ENCODE measurements at places on chromosomes 12 and 14.

- no peak for DNase-seq
These were observed 16.8 kb downstream of the PELI2 start for GRCh38 chr14:56135001-56135400.

- no peak for DNase-seq
These were observed 89.8 kb downstream of the GRIP1 start for GRCh38 chr12:66589095-66589494.

GRCh38 chr14:51680031-51680430 lies 28.3 kb downstream of the FRMD6 start:
- DNase-seq, result no peak

DNA sequence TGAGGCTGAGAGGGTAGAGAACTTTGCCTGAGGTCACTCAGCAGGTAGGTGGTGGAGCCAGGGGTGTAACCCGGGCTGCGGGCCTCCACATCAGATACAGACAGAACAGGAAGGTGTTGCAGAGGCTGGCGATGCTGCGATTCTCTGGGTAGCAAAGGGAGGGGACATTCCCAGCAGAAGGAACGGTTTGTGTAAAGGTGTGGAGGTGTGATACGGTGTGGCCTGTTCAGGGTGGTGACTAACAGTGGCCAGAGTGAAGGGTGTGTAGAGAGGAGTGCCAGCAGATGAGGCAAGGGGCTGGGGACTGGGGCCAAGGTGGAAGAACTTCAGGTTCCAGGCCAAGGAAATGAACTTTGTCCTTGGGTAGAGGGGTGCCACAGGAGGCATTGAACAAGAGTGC lies 18.2 kb upstream of the FAIM2 start:
- no peak for DNase-seq

- DNase-seq, result no peak
These were observed 26.3 kb downstream of the ITGA7 start for GRCh38 chr12:55681142-55682077.

GRCh38 chr12:31880340-31880739 lies 78.9 kb upstream of the RESF1 start:
- DNase-seq, result no peak

DNA sequence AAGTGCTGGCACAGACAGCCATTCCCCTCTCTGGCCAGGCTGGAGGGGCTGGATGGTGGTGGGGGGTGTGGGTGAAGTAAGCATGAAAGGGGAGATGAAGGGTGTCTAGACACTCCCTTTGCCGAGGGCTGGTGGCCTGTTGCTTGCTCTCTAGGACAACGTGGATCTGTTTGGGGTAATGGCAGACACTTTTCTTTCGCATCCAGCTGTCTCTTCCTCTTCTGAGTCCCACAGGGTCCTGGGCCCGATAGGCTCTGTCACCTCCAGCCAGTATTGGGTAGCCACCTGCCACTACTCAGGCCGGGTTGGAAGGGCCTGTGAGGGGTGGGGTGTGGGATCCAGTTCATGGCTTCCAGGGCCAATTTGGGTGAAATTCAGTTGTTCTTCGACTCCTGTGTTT lies 218.1 kb downstream of the CACNA1C start:
- no peak for DNase-seq

DNA sequence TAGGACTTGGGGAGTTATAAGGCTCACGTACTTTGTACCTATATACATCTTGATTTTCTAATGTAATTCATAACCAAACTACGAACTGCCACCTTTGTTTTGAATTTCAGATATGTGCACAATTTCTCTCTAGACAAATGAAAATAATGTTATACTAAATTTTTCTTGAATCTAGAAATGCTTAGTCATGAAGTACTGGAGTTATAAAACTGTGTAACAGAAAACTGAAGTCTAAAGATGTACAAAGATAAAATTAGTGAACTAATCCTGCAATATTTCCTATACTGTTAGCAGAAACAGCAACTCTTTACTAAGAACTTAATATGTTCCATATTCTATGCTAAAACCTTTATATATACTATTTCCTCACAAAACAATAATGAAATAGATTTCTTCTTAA lies 15.5 kb downstream of the SEC23A start:
- DNase-seq, result no peak

DNA sequence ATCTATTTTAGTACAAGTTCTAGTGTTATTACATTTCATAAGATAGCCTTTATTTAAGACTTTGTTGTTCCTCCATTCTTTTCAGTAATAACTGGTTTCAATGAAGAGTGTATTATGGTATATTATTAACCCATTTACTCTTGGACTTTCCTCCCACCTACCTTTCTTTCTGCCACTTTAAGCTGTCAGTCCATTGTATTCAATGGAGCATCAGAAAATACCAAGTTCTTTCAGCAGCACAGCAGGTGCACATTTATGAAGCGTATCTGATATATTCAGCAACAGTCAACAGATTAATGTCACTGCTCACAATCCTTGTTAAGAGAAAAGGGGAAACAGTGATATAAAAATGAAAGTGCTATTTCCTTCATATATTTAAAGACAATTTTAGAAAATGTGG lies 660.9 kb downstream of the C12orf50 start:
- DNase-seq, result no peak

GRCh38 chr12:132664206-132665148 lies 22.7 kb downstream of the POLE start:
- DNase-seq, result no peak

DNA sequence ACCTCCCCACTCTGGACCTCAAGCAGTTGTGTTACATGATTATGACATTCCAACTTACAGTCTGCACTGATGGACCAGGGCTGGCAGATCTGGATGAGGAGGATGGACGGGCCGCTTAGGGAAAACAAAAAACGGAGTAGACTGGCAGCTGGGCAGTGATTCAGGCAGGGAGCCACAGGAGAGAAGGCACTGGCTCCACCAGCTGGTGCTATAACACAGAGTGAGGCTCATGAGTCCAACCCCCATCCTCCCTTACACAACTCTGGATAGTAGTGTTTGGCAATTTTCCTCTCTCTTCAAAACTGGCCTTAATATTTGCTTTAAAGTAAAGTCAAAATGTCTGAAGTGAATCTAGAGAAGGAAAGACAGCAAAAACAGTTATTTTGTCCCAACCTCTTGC lies 9.7 kb upstream of the RIC8B start:
- DNase-seq, result no peak

- no peak for DNase-seq
These were observed 17.9 kb upstream of the NID2 start for GRCh38 chr14:52086711-52087110.

DNA sequence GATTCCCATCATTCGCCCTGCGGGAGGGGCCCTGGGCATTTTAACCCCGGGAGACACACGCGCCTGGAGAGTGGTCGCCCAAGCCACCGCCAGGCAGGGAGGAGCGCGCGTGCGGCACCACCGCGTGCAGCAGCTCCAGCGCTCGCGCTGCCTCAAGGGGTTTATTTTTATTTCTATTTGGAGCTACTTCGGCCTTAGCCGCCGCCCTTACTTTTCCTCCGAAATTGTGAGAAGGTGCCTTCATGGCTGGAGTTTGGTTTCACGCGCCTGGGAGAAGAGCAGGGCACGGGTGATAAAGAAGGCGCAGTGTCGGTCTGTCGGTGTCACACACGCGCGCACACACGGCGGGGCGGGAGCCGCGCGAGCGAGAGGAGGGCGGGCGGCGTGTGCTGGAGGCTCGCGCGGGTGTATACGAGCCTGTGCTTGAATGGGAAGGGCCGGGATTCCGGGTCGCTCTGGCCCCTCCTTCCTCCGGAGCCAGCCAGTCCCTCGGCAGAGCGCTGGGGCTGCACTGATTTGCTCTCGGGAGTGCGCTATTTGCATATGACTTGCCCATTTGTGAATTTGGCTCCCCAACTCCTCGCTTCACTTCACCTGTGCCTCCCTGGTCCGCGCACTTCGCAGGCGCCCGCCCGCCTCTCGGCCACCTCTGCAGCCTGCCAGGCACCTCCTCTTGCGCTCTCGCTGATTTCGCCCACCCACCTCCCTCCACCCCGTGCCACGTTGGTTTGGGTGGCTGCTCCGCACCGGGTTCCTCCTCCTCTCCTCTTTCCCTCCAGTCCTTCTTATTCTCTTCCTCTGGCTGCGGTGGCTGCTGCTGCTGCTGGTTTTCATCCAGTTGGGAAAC lies 932.3 kb downstream of the DIO2 start:
- DNase-seq, result no peak

- DNase-seq, result no peak
These were observed 6.4 kb downstream of the GNS start for GRCh38 chr12:64752833-64753238.

DNA sequence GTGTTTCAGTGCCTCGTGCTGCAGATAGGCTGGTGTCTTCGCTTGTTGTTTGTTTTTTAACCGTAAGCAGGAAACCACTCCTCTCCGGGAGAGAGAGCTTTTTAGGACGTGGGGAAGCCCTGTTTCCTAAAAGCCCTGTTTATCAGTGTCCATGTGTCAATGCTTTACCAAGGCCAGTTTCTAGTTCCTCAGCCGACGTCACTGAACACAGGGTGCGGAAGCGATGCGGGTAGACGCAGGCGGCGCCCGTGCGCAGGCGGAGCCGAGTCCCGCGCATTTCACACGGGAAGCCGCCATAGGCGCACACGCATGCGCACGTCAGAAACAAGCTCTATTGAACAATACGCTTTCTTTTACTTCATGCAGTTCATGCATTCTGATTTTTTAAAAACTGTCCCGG lies 79.8 kb downstream of the GLT1D1 start:
- DNase-seq, result no peak

- DNase-seq, result no peak
These were observed 179.7 kb downstream of the SSPN start for GRCh38 chr12:26374934-26375680.

DNA sequence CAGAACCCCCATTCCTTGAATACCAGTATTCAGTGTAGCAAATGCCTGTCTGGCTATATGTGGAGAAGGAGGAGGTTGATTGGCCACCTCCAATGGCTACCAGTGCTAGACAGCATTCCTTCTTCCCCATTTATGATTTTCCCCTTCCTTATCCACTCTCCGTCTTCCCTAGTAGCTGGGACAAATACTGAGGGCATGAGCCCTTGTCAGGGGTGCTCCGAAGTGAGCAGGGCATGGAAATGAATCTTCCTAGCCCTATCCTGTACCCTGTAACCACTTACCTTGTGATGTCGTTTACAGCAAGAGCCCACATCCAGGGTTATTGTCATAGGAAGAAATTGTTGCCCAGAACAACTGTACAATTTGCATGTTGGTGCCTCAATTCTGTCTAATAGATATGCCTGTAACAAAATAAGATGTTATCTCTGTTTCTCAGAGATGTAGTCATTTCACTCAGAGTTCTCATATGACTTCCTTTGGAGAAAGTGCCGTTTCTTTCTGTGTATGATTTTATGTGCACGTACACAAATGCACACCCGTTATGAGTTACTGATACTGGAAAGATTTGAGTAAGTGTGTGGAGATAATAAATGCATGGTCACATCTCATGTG lies 423.7 kb downstream of the EGLN3 start:
- no peak for DNase-seq

DNA sequence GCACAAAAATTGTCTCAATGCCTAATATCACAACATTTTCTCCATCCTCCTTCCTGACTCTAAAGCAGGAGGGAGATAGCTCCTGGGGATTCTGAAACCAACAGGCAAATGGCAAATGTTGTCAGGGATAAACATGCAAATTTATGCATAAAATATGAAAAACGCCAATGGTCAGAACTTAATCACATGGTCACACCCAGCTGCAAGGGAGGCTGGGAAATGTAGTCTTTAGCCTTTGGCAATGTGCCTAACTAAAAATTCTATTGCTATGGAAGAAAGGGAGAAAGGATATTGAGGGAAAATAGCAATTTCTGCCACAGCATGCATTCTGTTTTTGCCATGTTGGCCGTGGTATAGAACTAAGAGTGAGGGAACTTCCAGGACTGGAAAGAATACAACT lies 11.7 kb upstream of the OASL start:
- DNase-seq, result no peak

GRCh38 chr12:19895246-19896020 lies 456.1 kb downstream of the AEBP2 start:
- no peak for DNase-seq

- no peak for DNase-seq
These were observed 6.2 kb downstream of the DUSP6 start for GRCh38 chr12:89345830-89346740.

- peak; percentile 51 for DNase-seq
These were observed 31.4 kb upstream of the C12orf76 start for GRCh38 chr12:110079477-110080400.

GRCh38 chr14:67725171-67725570 lies 23.5 kb downstream of the RDH12 start:
- DNase-seq, result no peak

DNA sequence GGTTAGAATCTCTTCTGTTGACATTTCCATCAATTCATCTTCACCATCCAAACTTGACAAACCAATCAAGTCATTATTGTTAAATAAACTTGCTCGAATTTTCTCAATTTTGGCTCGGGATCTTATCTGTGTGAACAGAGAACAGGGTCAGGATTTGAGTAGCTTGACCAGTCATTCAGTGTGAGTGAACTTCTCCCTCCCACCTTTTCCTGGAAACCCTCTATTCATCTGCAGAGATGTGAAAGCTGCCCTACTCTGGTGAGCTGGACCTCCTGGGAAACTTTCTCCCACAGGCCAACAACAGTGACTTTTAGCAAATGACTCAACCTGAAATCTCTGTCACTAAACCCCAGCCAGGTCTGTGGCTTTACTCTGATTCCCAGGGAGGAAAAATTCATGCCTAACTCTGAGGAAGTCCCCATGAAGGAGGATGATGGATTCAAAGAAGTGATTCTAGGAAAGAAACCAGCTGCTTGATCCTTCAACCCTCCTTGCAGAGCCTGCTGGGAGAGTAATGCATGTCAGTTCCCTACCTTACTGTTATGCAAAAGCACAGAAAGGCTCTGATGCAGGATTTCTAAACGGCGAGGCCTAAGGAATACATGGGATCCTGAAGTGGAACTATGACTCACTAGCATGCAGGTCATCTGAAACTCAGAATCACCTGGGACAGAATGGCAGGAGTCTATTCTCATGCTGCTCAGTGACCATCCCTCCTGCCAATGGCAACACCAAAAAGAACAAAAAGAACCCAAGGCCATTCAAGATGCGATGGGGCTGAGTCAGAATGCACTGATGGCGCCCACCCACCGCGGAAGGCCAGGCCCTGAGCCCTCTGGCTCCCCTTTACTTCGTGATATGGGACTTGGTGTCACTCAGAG lies 58.0 kb downstream of the TRAFD1 start:
- DNase-seq, result no peak

DNA sequence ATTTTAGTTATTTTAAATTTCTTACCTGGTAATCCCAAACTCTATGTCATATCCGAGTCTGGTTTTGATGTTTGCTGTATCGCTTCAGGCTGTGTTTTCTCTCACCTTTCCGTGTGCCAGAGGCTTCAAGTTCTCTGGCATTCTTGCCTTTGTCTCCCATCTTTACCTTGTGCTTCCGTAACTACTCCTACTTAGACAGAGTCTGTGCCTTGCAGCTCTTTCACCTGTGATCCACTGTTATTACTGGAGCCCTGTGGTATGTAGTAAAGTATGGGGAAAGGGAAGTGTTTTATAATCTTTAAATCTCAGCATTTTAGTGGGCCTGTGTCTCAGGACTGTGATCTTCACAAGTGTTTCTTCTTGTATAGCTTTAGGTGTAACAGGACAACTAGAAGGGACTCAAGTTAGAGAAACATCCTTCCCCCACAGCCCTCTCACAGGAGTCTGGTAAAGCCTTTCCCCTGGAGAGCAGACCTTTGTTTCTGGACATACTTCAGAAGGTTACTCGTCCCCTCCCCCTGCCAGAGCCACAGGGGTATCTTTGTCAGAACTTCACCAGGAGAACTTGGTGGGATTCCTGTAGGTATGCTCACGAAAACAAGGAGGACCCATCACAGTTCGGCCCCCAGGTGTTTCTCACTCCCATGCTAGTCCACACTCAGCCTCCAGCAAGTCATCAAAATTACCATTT lies 11.1 kb downstream of the IFNG start:
- no peak for DNase-seq

GRCh38 chr12:18130851-18131250 lies 40.9 kb upstream of the RERGL start:
- DNase-seq, result no peak

- DNase-seq, result no peak
These were observed 8.2 kb downstream of the TAS2R19 start for GRCh38 chr12:11014234-11014633.
